ENCODE measurements at places on chromosomes 1 and 21. TPM values are rescaled to one million over a fixed set of nuclear protein-coding genes. Genes with fewer than 3 reads are reported as not detected.

- DNase-seq: no peak
Measured at GRCh38 chr1:6827079-6827478, 41.8 kb downstream of the CAMTA1 start.

The NBPF19 gene
- polyA plus RNA-seq: 14.5 TPM

DNA sequence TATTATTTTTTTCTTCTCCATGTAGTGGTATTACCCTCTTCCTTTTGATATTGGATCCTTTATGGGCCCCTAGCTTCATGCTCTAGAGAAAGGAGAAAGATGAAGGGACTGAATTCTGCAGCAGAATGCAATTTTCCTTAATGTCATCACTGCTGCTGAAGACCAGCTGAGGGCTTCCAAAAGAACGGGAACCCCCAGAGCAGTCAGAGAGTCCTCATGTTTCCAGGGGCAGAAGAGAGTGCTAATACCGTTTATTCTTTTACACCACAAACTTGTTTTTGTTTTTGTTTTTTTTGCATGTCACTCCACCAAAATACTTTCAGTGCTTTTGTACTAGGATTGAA, 21.1 kb upstream of the TBX15 start:
- DNase-seq: no peak

DNA sequence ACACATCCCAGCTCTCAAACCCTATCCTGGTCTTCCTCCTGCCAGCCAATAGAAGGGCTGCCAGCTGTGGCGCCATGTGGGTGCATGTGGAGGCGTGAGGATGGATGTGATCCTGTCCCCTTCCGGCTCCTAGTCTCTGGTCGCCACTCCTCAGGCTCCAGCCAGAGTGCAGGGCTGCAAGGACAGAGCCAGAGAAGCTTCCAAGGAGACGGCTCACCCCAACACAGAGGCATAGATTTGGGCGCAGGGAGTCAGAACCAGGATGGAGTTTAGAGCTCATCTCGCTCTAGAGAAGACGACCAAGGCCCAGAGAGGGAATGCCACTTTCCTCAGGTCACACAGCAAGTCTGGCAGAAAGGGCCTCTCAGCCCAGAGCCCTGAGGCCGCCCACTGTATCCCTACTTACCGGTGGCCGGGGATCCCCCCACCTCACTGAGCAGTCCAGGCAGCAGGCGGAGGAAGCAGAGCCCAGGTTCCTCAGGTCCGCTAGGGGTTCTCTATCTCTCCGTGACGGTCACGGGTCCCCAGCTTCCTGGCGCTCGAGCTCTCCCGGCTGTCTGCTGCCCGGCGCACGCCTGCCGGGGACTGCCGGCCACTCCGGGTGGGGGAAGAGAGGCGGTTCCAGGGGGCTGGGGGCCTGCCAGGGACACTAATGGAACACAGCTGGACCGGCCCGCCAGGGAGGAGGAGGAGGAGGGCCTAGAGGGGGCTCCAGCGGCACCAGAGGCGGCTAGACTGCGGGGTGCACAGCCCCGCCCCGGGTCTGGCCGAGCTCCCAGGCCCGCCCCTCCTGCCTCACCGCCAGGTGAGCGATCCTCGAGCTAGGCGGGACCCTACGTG, at the start of gene COL16A1:
COL16A1 (minus strand) TSS at position 587 of the 840 bp plus-strand sequence. CDS start 1,824 bp downstream, outside the sequence.
- DNase-seq: no peak

DNA sequence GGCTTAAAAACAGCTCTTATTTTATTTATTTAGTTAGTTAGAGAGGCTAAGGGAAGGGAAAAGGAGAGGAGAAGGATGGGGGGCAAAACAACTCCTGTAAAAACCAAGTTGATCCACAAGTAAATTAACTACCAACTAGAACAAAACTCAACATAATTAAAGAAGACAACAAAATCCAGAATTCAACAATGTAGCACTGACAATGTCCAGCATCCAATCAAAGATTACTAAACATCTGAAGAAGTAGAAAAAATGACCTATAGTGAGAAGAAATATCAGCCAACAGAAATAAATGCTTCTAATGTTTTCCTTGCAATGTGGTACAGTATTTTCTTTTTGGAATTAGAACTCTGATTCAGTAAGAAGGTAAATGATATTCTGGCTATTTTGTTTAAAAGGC, 160.1 kb downstream of the CDC7 start:
- DNase-seq: no peak

- no peak for DNase-seq
Measured at GRCh38 chr1:29264773-29265389, 28.6 kb downstream of the PTPRU start.
